ENCODE measurements at places on chromosomes 3 and 15.
A peak's percentile ranks its signal among the peaks of the same experiment; 100 is the strongest.

DNA sequence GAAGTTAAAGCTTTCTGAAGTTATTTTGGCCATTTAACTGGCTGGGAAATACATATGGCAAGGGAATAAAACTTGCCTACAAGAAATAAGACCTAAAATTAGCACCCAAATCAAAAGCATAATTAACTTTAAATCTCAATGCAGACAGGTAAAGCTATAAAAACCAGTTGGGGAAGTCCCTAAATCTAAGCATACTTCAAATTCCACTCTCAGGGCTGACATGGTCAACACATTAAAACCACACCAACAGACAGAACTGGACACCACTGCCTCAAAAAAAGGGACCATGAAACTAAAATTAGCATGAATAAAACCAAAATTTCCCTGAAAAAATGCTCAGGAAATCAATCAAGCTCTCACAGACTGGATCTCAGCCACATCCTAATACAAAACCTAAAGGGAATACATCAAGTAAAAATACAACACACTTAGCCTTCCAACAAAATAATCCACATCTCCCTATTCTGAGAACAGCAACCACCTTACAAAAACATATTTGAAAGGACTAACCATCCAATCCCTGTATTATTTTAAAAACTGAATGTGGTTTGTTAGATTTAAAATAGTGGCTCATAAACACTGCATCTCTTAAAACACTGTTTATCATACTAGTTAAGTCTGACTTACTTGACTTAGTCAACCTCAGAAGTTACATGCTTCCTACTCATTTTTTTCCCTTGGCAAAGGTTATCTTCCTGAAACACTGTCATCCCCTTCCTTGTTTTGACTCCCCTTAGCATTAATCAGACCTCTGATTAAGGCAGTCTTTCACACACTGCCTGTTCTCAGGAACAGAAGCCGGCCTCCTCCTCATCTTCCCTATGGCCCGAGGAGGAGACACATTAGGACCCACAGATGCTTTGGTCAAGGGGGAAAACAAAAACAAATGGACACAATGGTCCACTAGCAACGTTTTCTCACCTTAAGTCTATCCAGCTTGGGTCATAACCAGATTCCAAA, 8.3 kb downstream of the TRA2B start:
- no peak for DNase-seq

- DNase-seq: no peak
Measured at GRCh38 chr3:123405936-123406510, 42.9 kb downstream of the ADCY5 start.

GRCh38 chr3:79344876-79345871, 422.6 kb downstream of the ROBO1 start:
- DNase-seq: no peak

DNA sequence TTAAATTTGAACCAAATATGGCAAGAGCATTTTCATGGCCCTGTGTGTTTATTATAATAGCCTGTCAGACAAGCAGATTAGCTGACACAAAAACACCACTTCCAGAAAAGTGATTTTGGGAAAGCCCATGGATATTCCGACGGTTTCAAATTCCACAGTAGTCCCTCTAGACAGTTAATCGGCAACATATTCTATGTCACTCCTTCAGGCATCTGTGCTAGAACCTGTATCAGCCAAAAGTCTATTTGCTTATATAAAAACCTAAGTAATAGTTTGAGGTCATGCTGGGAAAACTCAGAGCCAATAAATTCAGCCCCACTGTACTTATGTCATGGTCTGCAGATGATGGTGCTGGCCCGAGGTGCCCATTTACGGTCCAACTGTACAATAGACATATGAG, 110.2 kb upstream of the ARHGEF26 start:
- DNase-seq: no peak

GRCh38 chr3:186290796-186291195, 71.2 kb downstream of the DGKG start:
- DNase-seq: no peak

- no peak for DNase-seq
Measured at GRCh38 chr3:59127071-59127470, 77.2 kb upstream of the CFAP20DC start.

DNA sequence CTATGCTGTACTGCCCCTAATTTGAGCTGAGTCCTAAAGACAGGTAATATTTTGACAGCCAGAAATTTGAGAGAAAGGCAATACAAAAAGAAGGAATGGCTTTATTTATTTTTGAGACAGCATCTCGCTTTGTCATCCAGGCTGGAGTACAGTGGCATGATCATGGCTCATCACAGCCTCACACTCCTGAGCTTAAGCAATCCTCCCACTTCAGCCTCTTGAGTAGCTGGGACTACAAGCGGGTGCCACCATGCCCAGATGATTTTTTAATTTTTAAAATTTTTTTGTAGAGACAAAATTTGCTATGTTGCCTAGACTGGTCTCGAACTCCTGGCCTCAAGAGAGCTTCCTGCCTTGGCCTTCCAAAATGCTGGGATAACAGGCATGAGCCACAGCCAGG, 77.4 kb upstream of the SLC4A7 start:
- DNase-seq: no peak

DNA sequence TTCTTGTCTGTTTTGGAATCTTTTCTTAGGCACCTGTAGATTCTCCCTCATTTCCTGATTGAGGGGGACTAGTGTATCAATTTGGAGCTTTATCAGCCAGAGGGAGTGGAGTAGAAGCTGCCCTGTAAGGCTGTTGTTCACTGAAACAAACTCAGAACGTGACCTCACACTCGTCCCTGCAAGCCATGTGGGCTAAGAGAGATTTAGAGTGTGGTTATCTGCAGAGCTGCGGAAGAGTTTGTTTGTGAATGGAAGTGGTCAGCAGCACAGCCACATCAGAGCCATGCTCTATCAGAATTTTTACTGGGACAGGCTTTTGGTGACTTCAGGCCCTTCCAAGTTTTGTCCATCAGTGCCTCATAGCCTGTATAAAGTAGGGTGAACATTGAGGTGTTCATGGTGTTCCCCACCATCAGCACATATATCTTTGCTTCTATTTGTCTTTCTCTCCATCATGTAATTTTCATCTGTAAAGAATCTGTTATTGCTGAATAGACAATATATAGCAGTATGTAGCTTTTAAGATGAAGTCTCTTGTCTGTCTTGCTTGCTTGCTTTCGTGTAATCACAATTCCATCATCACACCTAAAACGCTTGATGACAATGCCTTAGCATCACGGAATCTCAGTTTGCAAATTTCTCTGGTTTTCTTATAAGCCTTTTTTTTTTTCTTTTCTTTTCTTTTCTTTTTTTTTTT, 37.0 kb downstream of the LARS2 start:
- DNase-seq: no peak

DNA sequence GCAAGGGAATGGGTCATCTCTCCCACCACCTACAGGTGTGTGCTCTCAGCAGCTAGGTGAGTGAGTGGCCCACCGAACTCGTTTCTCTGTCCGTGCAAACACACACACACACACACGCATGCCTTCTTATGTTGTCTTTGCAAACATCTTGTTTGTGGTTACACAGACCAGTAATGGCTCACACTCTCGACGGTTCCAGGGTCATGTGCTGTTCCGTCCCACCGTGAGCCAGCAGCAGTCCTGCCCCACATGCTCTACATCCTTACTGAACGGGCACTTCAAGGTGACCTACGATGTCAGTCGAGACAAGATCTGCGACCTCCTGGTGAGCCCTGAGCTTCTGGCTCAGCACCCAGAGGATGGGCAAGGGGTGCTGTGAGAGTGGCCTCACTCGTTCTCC, 4.3 kb downstream of the ITIH1 start:
- peak; percentile 26 for DNase-seq

GRCh38 chr3:118564800-118565199, 469.8 kb downstream of the IGSF11 start:
- no peak for DNase-seq

- no peak for DNase-seq
Measured at GRCh38 chr3:25495726-25496253, 67.7 kb downstream of the RARB start.

DNA sequence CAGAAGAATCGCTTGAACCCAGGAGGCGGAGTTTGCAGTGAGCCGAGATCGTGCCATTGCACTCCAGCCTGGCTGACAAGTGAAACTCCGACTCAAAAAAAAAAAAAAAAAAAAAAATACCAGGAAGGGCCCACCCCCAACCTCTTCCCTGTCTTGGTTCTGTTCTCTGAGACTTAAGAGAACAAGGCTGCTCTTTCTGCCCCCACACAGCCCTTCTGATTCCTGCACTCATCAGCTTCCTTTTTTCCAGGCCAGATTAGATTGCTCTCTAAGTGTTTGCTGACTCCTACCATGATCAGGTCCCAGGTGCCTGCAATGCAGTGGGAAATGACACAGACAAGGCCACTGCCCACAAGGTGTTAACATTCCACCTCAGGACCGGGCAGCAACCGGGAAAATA, 13.0 kb downstream of the TMEM44 start:
- no peak for DNase-seq
